ENCODE measurements at places on chromosomes 11 and 22.

GRCh38 chr11:134413826-134414731, 2.0 kb upstream of the B3GAT1 start:
- DNase-seq = no peak

GRCh38 chr22:23715806-23716375, 25.1 kb downstream of the RGL4 start:
- no peak for DNase-seq

DNA sequence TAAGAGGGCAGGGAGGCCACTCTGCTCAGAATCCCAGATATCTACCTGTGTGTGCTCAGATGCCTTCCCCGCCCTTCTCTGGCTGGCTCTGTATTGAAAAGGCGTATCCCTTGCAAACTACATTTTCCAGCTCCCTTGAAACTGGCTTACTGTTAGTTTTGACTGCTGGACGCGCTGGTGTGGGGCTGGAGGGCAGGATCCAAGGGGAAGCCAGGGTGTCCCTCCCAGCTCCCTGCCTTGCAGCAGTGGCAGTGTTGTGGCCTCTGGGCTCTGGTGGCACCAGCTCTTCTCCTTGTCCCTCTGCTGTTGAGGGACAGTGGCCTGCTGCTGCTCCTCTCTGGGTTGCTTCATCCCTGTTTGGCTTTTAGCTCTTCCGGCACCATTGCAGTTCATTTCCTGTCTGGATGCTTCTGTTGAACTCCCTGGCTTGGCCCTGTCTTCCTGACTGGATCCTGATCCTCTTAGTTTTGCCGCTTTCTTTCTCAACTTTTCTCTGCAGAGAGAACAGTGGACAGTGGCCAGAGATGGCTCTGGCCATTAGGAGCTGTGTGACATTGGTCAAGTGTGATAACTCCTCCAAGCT, 107.1 kb upstream of the PARVA start:
- DNase-seq = no peak

DNA sequence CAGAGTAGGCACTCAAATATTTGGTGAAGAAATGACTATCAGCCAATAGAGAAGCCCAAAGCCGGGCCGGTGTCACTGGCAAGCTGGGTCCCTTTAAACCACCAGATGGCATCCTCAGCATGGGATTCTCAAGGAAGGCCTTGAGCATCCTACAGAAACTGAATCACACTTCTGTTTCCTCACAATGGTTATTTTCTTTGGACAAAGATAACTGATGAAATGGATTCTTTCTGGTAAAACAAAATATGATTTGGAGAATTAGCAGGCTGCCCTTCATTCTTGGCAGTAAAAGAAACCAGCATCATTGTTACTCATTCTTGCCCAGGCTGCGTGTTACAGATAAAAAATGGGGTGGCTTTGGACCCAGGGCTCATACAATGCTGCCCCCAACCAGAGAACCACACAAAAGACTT, 30.3 kb upstream of the ASPHD2 start:
- peak; percentile 48 for DNase-seq

DNA sequence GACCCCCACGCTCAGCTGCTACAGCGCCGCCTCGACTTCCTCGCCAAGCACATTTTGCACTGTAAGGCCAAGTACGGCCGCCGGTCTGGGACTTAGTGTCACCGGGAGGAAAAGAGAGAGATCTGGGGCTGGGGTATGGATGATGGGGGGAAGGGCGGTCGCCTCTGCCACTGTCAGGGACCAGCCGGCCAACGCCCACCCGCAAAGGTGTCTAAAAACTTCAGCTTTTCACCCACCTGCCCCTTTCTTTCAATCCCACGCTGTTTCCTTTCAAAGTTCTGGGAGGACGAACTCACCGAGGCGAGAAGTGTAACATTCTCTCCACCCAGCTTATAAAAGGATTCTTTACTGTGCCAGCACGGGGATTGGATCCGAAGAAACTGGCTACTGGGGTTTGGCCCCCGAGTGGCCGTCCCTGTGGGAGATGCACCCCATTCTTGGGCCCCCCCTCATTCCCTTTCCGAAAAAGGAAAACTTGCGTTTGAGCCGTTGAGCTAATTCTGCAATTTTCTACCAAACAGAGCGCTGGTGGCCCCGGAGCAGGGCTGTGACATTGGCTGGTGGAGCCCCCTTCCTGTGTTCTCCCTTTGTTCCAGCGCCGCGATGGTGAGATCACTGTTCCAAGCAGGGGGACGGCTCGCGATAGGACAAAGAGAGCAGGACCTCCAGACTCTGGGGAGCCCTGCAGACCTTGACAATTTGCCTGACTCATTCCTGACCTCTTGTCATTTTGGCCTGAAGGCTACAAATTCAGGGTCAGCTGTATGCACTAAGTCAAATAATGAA, 1.8 kb downstream of the FJX1 start:
- DNase-seq = peak; percentile 41

GRCh38 chr11:102177974-102178631, 67.9 kb downstream of the YAP1 start:
- DNase-seq = no peak

- no peak for DNase-seq
Observed at GRCh38 chr22:28464127-28464526, 215.5 kb downstream of the TTC28 start.

DNA sequence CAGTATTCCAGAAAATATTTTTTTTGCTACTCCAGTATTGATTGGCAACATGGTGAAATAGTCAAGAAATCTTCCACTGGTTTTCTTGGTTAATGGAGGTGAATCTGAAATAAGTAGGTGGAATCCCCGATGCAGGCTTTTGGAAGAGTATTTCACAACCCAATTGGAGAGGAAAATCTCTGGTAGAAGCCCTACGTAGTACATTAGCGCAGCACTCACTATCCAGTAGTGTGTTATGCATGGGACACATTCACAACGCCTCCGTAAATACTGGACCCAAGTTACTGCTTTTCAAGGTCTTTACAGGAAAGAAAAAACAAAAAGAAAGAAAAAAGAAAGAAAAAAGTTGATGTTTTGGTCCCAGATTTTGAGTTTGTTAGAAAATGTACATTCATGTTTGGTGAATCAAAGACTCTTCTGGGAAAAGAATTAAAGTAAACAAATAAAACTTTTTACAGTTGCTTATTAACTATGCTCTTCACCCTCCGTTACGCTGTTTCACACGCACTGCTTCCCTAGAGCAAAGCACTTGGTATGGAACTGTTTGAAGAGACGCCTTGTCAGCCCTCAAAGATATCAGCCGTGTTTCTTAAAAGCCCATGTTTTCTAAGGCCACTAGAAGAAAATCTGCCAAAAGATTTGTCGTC, 170.4 kb upstream of the CTSC start:
- DNase-seq = no peak

GRCh38 chr11:118615282-118615975, 8.0 kb downstream of the PHLDB1 start:
- DNase-seq = no peak

DNA sequence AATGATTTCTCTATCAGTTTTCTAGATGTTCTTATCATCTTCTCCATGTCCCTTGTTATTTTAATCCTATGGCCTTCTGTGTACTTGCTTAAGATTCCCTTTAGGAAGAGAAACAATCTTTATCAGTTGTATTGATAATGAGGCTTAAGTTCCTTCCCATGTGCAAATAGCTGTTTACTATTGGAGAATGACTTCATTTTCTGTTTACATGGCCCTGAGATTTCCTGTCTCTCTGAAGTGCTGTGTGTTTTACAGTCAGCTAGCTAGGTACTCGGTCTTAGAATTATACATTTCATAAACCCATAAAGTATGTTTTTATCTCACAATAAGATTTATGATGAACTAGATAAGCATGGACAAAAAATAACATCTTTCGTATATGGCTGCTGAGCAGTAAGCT, 67.5 kb upstream of the CCDC179 start:
- no peak for DNase-seq

DNA sequence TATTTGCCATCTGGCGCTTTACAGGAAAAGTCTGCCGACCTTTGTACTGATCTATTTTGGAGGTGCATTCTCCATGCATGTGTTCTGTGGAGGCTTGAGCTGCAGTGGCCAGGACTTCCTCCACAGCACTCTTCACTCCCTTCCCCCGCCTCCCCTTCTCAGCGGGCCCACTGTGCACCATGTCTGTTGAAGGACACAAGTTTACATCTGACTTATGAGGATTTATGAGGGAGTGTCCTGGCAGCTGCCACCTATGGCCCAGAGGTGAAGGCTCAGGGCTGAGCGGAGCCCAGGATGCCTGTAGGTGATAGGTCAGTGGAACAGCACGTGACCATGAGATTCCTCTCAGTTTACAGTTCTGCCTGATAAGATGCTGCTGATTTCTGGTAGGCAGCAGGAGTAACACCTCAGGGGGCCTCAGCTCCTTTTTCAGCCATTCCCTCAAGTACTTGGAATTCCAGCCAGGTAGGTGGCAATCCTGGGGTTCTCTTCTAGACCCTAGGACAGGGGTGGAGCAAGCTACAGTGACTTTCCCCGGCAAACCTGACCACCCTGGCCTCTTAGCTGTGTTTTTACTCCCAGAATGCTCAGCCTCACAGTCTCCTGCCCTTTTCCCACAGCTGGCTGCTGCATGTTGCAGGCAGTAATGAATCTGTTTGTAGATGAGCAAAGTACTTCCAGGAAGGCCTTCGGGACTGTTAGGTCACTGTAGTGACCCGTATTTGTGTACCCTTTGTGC, 59.9 kb downstream of the PPFIBP2 start:
- DNase-seq = no peak

GRCh38 chr22:49037701-49038245, 789.9 kb downstream of the BRD1 start:
- no peak for DNase-seq

- DNase-seq = no peak
Observed at GRCh38 chr11:76175783-76176182, 30.5 kb downstream of the WNT11 start.

DNA sequence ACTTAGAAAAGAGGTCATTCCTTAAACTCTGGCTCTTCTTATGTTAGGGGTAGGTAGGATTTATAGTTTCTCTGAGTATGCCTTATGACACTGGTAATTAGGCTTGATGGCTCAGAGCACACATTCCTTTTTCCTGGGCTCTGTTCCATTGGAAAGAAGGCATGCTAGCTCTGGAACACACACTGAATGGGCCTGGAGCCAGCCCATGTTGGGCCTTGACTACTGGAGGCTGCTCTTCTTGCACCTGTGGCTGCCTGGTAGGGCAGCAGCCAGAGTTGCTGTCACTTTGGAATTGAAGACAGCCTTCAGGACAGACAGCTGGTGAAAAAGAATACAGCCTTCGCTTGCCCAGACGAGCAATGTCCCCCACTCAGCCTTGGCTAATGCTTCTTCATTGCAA, 18.2 kb downstream of the MCAM start:
- no peak for DNase-seq

- DNase-seq = no peak
Observed at GRCh38 chr11:128907585-128907984, 16.4 kb downstream of the KCNJ5 start.

- no peak for DNase-seq
Observed at GRCh38 chr11:15931497-15931896, 424.8 kb downstream of the SOX6 start.

DNA sequence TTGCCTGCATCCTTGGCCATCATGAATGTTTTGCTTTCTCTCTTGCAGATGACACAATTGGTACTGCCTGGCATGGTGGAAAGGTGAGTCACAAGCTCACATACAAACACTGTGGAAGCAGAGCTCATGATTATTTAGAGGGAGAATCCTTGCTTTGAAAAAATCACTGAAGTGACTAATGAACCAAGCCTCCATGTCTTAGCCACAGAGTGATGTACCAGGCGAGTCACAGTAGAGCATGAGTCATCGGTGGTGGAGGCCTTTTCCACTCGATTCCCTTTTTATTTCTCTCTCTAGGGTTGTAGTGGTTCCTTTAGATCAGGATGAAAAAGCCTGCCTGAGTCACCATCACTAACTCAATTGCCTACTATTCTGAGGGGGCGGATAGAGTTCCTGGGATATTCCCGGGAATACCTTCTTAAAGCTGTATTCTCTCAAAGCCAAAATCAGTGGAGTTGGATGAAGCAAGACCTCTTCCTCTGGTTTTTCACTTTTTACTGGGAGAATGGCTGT, 49.6 kb upstream of the ALKBH3 start:
- no peak for DNase-seq

- DNase-seq = no peak
Observed at GRCh38 chr11:123549926-123550917, 104.2 kb downstream of the SCN3B start.

GRCh38 chr11:2517386-2518064, 72.7 kb downstream of the KCNQ1 start:
- DNase-seq = no peak

- DNase-seq = peak; percentile 53
Observed at GRCh38 chr11:119991669-119992068, 146.2 kb downstream of the TRIM29 start.

- DNase-seq = no peak
Observed at GRCh38 chr11:14444441-14445189, 55.0 kb downstream of the COPB1 start.

DNA sequence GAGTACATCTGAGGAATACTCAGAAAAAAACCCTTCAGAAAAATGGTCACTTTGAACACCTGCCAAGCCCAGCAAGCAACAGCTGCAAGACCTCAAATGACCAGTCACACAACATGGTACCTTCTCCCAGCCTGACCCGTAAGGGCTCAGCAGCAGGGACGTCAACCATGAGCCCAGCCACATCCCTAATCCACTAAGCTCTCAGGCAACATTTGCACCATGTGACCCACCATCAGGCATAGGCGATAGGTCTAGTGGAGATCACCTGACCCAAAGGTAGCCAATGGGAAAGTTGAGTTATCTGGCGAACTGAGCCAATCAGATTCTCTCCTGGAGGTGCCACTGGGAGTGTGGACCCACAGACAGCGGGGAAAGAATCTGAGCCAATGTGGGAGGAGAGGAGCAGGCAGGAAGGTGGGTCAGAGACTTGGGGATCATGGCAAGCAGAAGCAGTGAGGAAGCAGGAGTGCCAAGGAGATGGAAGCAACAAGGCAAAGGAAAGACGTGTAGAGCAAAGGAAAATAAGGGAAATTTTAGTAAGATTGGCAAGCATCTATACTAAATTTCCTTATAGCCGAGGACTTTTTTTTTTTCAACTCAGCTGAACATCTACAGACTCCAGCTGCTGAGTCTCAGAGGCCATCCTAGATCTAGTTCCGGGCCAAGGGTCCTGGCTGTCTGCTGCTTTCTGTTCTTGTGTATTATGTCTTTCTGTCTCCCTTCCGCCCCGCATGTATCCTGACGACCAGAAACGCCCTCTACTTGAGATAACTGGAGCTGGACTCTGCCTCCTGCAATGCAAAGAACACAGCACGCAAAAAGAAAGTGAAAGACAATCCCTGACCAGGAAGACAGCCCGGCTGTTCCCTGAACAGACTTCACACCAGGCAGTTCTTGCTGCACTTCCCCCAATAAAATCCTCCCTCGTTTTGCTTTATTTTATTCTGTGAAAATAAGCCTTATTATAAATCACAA, 11.0 kb upstream of the PLAAT2 start:
- no peak for DNase-seq

DNA sequence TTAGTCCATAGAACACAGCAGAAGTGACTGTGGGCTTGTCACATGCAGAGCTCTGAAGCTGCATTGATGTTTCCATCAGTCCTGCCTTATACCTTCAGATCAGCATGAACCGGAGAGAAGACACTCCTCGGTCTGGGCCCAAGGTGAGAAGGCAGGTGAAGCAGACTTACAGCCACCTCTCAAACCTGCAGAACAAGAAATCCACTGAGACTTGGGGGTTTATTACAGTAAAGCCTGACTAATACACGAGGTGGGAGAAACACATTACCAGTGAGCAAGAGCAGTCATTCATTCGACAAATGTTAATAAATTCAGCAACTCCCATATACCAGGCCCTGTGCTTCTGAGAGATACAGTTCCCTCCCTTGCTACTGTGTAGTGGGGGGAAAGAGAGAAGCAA, 279.0 kb downstream of the DDX10 start:
- DNase-seq = no peak

- DNase-seq = no peak
Observed at GRCh38 chr22:19805821-19806212, 45.2 kb downstream of the TBX1 start.

GRCh38 chr11:35357923-35358322, 61.4 kb downstream of the SLC1A2 start:
- no peak for DNase-seq
